ENCODE measurements at places on chromosomes 7 and 10.

GRCh38 chr10:95241533-95241932, 47.5 kb downstream of the ACSM6 start:
- DNase-seq: no peak

DNA sequence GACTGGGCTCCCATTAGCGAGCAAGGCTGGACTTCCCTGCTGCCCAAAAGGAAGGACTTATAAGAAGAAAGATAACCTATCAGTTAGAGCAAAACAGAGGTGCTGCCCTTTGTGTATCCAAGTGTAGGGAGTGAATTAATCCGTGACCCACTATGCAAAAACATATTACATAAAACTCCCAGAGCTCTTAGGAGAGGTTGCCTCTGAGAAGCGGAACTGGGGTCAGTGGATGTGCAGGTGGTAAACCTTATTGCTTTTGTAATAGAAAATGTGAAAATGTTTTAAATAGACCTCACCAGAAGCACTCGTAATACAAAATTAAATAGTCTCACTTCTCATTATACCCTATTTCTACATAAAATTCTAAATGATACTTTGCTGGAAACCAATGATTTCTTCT, 17.1 kb upstream of the IL6 start:
- DNase-seq: no peak

DNA sequence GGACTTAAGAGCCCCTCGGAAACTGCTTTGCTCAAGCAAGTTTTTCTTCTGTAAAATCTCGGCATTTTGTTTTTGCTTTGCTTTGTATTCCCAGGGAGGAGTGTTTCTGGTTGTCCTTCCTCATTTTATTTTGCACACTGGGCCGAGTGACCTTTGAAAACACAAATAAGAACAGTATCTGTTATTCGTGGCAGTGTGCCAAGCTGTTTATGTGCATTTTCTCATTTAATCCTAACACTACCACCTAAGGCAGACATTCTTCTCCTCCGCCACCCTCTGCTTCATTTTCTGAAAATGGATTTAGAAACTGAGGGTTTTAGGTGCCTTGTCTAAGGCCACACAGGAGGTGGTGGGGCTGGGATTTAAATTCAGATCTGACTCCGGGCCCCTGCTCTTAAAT, 218.5 kb downstream of the TCF7L2 start:
- DNase-seq: no peak

DNA sequence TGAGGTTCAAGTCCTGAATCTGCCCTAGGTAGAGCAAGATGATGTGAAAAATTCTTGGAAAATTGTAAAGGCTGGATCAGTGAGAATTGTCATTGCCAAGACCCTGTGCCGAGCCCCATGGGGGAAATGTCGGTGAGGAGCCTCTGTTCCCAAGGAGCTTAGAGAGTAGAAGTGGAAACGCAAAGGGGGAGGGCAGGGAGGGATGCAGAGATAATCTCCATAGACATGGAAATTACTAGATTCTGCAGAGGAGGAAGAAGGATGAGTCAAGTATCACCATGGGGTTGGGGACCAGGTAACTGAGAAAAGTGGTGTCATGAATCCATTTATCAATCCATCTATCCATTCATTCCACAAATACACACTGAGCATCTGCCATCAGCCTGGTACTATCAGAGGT, 26.0 kb downstream of the DUSP5 start:
- DNase-seq: no peak

- DNase-seq: no peak
These were observed 4.7 kb downstream of the ZNF488 start for GRCh38 chr10:47379445-47379785.

- DNase-seq: no peak
These were observed 133.3 kb upstream of the HGF start for GRCh38 chr7:81903115-81903514.
